Stomach (tissue), 19 donors: ENCODE measurements at places on chromosomes 7 and 10. TPM values are rescaled to one million over a fixed set of nuclear protein-coding genes. Genes with fewer than 3 reads are reported as not detected.

GRCh38 chr10:4615042-4615441 lies 211.0 kb upstream of the AKR1E2 start:
- DNase-seq = no peak

GRCh38 chr10:91422915-91423314 lies 12.8 kb downstream of the HECTD2 start:
- DNase-seq = no peak

DNA sequence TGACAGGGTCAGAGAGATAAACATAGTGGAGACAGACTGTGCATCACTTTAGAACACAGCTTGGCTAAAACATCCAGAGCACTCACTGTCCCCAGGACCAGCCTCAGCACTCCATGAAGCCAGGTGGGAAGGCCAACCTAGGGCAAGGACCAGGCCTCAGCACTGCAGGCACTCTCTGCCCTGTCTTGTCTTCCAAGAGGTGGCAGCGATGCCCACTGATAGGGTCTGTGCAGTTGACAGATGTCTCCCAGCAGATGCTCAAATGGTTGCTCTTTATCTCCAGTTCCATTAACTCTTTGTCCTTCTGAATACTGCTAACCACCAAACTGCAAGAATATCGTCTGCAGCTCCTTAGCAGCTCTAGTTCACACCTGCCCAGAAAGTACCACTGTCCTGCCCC lies 9.1 kb downstream of the DDX56 start:
- DNase-seq = no peak

- peak; percentile 80 for DNase-seq
These were observed 706 bp downstream of the BUB3 start for GRCh38 chr10:123154711-123155505.

GRCh38 chr10:59995862-59996261 lies 89.5 kb upstream of the CCDC6 start:
- DNase-seq = peak; percentile 42

GRCh38 chr7:68423356-68423755 lies 1174.9 kb upstream of the AUTS2 start:
- DNase-seq = no peak

- DNase-seq = no peak
These were observed 22.2 kb downstream of the ARMH3 start for GRCh38 chr10:102033787-102034186.

- DNase-seq = no peak
These were observed 31.1 kb downstream of the PLXDC2 start for GRCh38 chr10:19847321-19847720.

DNA sequence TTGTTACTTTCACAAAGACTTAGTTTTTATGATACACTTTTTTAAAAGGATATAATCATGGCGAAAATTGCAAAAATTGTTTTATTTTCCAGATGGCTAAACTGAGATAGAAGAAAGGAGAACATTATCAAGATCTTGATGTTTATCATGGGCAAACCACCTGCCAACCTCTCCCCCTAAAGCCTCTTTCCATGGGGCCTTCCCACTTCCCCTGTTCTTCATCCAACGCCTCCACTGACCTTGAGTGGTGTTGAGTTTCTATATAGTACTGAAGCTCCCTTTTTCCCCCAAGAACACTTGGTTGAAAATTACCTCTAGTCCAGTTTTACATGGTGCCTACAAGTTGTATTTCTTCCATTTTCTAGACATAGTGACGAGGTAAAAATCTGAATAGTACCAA lies 5.0 kb downstream of the CREB3L2 start:
- DNase-seq = no peak

- DNase-seq = peak; percentile 39
These were observed at the start of gene IFIT2 for GRCh38 chr10:89301721-89302445. Gene IFIT2 (plus strand): TSS chr10:89302046. CDS start chr10:89302124, 78 bp downstream.

GRCh38 chr10:86813101-86813500 lies 56.7 kb downstream of the BMPR1A start:
- no peak for DNase-seq

DNA sequence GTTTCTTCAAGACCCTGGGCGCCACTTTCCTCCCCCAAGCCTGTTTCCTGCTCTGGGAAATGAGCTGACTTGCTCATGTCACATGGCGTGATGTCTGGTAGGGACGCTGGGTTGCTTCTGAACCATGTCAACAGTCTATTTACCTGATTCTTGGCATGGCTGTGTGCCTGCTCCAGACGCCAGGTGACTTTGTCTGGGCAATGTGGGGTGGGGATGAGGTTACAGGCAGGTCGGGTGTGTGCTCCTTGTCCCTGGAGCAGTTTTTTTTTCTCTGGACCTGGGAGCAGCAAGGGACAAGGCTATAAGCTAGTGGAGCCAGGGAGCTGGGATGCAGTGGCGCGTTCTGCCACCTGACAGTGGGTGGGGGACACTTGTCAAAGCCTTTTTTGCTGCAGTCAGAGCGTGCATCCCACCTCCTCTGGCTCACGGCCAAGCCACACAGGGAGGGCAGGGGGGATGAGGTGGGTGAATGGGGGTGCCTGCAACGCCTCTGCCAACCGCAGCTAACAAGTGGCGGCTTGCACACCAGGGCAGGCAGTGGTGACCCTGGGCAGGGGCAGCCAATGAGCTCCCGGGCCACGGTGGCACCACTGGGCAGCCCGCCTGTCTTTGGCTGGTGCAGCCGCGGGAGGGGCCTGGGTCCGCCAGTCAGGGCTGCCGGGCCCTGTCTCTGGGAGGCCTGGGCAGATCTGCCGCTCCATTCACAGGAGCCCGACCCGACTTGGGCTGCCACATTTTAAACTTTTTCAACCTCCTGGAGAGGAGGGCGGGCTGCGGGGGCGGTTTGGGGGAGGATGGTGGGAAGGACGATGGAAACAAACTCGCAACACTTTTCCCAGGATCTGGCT lies 22.9 kb downstream of the DNAJB12 start:
- peak; percentile 96 for DNase-seq

DNA sequence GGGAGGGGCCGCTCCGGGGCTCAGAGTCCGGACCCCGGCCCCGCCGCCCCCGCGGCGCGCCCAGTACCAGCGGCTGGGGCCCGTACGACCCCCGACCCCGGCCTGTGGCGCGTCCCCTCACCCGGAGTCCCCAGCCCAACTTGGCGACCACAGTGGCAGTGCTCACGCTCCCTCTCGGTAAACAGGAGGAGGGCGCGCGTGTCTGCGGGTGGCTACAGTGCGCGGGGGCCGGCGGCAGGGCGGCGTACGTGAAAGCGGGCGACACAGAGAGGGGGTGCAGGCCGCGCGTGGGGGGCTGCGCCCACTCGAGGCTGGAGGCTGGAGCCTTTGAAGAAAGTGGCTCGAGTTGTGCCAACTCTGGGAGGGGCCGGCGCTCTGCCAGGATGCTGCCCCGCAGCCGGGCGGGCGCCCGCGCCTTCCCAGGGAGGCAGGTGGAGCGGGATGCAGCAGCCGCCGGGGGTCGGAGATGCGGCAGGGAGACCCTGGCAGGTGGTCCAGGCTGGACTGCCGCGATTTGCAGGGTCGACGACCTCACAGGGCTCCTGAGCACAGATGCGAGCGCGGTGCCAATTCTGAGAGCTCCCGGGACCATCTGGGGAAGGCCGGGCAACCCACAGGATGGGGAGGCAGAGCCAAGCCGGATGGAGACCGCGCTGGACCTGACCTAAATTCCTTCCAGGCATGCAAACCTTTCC lies 655 bp downstream of the PTPRE start:
- DNase-seq = peak; percentile 47

- DNase-seq = peak; percentile 11
These were observed 1034.5 kb upstream of the LRRTM3 start for GRCh38 chr10:65891073-65891981.

- DNase-seq = peak; percentile 76
These were observed 642 bp upstream of the PRKG1 start for GRCh38 chr10:51073453-51074237.

DNA sequence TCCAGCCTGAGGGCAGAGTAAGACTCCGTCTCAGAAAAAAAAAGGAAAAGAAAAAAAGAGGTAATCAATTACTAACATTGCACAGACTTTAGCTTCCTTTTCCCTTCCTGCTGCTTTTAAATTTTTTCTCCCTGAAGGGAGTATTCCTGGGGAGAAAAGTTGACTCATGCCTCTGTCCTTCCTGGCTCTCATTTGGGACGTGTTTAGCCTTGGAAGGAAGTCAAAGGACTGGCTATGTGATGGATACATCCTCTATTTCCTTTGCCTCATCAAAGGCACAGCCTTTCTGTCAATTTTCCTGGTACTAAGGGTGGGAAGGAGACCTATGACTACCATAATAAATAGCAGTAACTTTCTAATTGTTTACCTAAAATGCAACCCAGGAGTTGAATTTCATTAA lies 77.6 kb downstream of the ITGA8 start:
- peak; percentile 37 for DNase-seq

- DNase-seq = no peak
These were observed 68.7 kb downstream of the CAMK1D start for GRCh38 chr10:12418000-12418399.

- no peak for DNase-seq
These were observed 88.7 kb downstream of the RAMP3 start for GRCh38 chr7:45246339-45246738.

DNA sequence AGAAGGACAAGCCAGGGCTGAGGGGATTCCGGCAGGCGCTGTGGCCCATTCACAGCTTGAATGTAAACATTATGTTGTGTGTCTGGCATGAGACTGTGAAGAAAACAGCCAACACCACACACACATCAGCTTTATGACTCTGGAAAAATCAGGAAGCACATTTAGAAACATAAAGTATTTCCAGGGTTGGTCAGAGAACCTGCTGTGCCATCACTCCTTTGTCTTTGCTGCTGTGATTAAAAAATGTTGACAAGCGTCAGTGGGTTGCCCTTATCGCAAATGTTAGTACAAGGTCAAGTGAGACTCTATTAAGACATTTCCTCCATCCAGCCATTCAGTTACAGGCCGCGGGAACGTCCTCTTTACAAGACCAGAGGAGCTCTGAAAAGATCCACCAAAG lies 95.4 kb downstream of the TAX1BP1 start:
- DNase-seq = no peak

- DNase-seq = no peak
These were observed 159.6 kb upstream of the CHST15 start for GRCh38 chr10:124253006-124253405.

GRCh38 chr10:60044971-60045370 lies 138.6 kb upstream of the CCDC6 start:
- DNase-seq = no peak

GRCh38 chr7:43454936-43455518 lies 127.9 kb upstream of the STK17A start:
- peak; percentile 54 for DNase-seq

DNA sequence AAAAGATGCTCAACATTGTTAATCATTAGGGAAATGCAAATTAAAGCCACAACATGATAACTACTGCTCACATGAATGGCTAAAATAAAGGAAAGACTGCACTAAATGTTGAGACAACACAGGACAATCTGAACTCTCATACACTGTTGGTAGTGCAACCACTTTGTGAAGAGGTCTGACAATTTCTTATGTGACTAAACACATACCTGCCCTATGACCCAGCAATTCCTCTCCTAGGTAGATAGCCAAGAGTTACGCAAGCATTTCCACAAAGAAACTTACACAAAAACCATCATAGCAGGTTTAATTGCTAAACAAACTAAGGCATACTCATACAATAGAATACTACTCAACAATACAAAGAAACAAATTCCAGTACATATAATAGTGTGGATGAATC lies 41.8 kb upstream of the HERPUD2 start:
- DNase-seq = no peak

DNA sequence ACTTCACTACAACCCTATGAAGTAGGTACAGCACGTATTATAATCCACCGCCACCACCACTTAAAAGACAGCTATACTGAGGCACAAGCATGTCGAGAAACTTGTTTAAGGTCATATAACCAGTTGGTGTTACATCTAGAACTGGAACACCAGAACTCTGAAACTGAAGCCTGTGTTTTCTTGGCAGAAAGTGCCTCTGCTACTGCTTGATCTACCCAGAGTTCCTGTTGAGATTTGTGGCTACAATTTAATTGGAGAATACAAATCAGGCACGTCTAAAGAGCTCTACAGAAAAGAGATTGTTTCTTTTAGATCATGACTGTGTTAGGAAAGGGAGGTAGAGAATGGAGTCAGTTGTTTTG lies 4.3 kb upstream of the ADD3 start:
- peak; percentile 64 for DNase-seq

DNA sequence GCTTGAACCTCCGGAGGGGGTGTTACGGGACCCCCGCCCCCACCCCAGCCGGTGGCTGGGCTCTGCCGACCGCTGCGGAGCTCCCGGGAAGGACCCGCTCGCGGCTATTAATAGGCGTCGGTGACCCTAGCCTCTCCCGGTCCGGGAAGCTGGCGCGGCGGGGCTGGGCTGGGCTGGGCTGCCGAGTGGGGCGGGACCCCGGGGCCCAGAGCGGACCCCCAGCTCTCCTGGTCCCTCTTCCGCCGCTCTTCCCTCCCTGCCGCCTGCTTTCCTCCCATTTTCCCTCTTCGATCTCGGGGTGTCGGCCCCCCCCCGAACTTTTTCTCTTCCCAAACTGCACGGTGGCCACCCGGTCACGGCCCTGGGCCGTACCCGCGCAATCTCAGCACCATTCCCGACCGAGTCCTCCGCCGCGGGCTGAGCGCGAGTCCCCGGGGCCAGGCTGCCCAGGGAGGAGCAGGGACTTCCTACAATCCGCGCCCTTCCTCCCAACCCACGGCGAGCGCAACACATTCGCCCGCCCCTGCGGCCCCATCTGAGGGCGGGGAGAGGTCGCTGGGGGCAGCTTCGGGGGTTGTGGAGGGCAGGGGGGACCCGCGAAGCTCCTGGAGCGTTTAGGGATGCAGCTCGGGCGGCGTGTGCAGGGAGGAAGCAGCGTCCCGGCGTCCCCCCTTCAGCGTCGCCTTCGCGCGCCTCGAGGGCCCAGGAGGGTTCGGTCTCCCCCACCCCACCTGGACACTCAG lies 3.1 kb upstream of the ELFN1 start:
- DNase-seq = peak; percentile 56

DNA sequence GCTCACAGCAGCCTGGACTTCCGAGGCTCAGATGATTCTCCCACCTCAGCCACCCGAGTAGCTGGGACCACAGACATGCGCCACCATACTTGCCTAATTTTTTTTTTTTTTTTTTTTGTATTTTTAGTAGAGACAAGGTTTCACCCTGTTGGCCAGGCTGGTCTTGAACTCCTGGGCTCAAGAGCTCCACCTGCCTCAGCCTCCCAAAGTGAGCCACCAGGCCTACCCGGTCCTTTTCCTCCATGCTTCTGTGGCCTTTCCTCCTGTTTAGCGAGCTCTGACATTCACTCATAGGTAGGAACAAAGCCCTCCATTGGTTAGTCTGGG lies 50.1 kb upstream of the SRPK2 start:
- no peak for DNase-seq

- DNase-seq = peak; percentile 88
These were observed at the start of gene CALY for GRCh38 chr10:133336577-133337369. Gene CALY (minus strand): TSS chr10:133336896. CDS start chr10:133328989, 7,907 bp downstream.

- DNase-seq = no peak
These were observed 26.8 kb upstream of the VAX1 start for GRCh38 chr10:117164592-117165537.

- no peak for DNase-seq
These were observed 208.3 kb upstream of the KMT2E start for GRCh38 chr7:104805449-104806317.

The FAM25G gene
- not detected for total RNA-seq

The CDC14C gene
- not detected for total RNA-seq

The CELF2 gene
- 41.6 TPM for total RNA-seq

The SFR1 gene
- 8.8 TPM for total RNA-seq

The NUTM2B gene
- total RNA-seq = not detected

The TAS2R3 gene
- total RNA-seq = not detected

The NRCAM gene
- 1.7 TPM for total RNA-seq

The STOX1 gene
- total RNA-seq = 1.2 TPM
